Posterior vena cava (tissue), 2 donors: ENCODE measurements at places on chromosomes 2 and 18. TPM values are rescaled to one million over a fixed set of nuclear protein-coding genes. Genes with fewer than 3 reads are reported as not detected.

DSG4 gene
- not detected for total RNA-seq

CCL20 gene
- not detected for total RNA-seq

NEURL3 gene
- total RNA-seq: not detected

TP53I3 gene
- total RNA-seq: 9.8 TPM

ANKRD62 gene
- not detected for total RNA-seq

PRLH gene
- not detected for total RNA-seq

PRKAG3 gene
- total RNA-seq: not detected

GBX2 gene
- not detected for total RNA-seq

ALK gene
- total RNA-seq: not detected

DTNA gene
- total RNA-seq: 110 TPM

GPR45 gene
- total RNA-seq: not detected

DSG3 gene
- total RNA-seq: not detected

RAB6C gene
- total RNA-seq: not detected

GLI2 gene
- total RNA-seq: 21.1 TPM

KCNK3 gene
- 13.1 TPM for total RNA-seq

ALPI gene
- not detected for total RNA-seq

STPG4 gene
- total RNA-seq: 0.52 TPM

RNF25 gene
- total RNA-seq: 24.3 TPM
